ENCODE measurements at places on chromosomes 7 and 10. TPM values are rescaled to one million over a fixed set of nuclear protein-coding genes. Genes with fewer than 3 reads are reported as not detected.

- no peaks in the 10 kb centered on the region for H3K27me3 ChIP-seq
- H3K4me3 ChIP-seq = no peak overlapping the region
- no peaks in the 10 kb centered on the region for H3K36me3 ChIP-seq
- H3K4me1 ChIP-seq = no peaks in the 10 kb centered on the region
Observed at GRCh38 chr7:14144538-14144937, 155.1 kb upstream of the ETV1 start.

DNA sequence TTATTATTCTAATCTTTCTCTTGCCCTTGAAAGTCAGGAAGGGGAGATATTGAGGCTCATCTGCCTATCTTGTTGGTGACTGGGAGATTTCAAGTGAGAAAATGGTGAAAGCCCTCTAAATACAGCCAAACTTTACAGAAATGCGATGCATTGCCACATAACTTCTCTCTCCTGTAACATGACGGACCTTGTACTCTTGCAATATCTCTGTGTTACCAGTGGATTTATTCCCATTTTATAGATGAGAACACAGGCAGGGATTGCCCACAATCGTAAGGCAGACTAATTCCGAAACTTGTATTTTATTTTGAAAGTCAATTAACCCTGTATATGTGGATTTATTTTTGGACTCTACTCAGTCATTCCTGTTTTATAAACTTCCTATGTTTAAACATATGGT lies 57.3 kb upstream of the MPP7 start:
- H3K4me3 ChIP-seq = no peak overlapping the region
- peaks cover 5% of the 10 kb centered on the region for H3K27me3 ChIP-seq
- no peaks in the 10 kb centered on the region for H3K36me3 ChIP-seq
- H3K4me1 ChIP-seq = peaks cover under 1% of the 10 kb centered on the region

DNA sequence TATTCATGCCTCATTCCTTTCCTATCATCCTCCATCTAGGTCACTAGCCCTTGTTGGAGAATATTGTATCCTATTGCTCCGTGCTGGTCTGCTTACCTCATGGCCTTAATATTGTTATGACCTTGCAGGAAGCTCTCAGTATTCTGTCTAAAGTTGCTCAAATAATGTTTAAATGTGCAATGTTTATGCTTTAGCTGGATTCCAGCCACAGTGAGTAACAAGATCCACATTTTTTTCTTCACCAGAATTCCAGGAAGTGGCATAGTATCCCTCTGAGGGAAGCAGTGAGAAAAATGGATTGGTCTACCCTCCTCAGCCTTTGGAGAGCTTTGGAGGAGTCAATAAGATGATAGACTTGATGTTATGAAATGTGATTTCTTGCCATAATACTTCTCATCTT lies 402.6 kb downstream of the NRG3 start:
- no peaks in the 10 kb centered on the region for H3K27me3 ChIP-seq
- DNase-seq = no peak
- H3K36me3 ChIP-seq = no peaks in the 10 kb centered on the region
- H3K4me1 ChIP-seq = no peaks in the 10 kb centered on the region

DNA sequence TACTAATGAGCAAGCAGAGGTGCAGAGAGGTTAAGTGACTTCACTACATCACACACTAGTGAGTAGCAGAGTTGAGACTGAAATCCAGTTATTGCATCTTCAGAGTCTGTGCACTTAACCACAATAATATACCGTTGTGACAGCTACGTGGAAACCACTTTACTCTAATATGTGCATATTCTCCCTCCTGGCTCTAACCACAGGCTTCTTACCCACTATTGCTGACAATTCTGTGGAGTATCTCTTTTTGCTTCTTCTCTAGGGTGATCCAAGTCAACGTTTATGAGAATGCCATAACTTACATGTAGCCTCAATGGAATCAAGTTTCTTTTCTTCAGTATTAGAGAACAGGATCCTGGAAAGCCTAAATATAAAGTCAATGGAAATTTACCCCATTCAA lies 64.2 kb upstream of the MEOX2 start:
- no peaks in the 10 kb centered on the region for H3K27me3 ChIP-seq
- no peak overlapping the region for H3K27ac ChIP-seq
- H3K4me3 ChIP-seq = no peak overlapping the region
- no peak for DNase-seq
- H3K36me3 ChIP-seq = no peaks in the 10 kb centered on the region

- H3K4me3 ChIP-seq = no peak overlapping the region
- H3K27me3 ChIP-seq = no peaks in the 10 kb centered on the region
- DNase-seq = no peak
Observed at GRCh38 chr7:33539659-33540400, 365.5 kb upstream of the BMPER start.

DNA sequence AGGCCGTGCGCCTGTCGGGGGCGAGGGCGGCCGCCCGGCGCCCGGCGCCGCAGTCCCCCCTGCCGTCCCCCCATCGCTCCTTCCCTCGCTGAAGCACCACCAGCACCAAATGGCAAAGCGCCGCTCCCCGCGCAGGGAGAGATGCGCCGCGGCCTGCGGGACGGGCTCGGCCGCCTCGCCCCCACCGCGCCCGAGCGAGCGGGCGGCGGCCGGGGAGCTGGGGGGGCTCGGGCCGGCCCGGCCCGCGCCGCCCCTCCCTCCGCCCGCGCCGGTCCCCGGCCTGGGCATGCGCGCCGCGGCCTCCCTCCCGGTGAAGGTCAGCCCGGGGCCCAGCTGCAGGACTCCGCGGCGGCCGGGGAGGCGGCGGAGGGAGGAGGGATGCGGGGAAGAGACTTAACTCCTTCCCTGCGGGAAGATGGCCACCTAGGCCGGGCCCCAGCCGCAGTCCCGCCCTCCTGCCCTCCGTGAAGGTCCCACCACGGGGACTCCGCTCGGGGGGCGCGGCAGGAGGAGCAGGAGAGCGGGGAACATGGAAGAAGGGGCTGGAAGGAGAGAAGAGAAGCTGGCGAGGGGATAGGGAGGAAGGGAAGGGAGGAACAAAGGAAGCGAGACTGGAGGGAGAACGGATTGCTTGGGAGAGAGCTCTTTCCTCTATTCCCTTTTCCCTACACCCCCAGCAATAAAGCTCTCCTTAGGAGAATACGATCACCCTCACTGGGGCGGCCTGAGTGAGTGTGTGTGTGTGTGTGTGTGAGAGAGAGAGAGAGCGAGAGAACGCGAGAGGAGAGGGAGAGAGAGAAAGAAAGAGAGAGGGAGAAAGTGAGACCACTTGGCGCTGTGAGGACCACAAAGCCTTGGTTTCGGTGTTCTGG lies 3.4 kb upstream of the SMARCD3 start:
- H3K4me3 ChIP-seq = peak overlapping the region; percentile 68
- peaks cover 37% of the 10 kb centered on the region for H3K4me1 ChIP-seq
- no peak overlapping the region for H3K27ac ChIP-seq
- DNase-seq = peak; percentile 48
- peaks cover 59% of the 10 kb centered on the region for H3K27me3 ChIP-seq
- H3K36me3 ChIP-seq = no peaks in the 10 kb centered on the region

GRCh38 chr7:121544726-121545125 lies 148.6 kb upstream of the FAM3C start:
- DNase-seq = no peak
- no peaks in the 10 kb centered on the region for H3K36me3 ChIP-seq
- H3K4me1 ChIP-seq = peaks cover 10% of the 10 kb centered on the region
- H3K27me3 ChIP-seq = no peaks in the 10 kb centered on the region
- H3K4me3 ChIP-seq = no peak overlapping the region

- H3K27ac ChIP-seq = no peak overlapping the region
- H3K4me3 ChIP-seq = no peak overlapping the region
- H3K27me3 ChIP-seq = peaks cover 31% of the 10 kb centered on the region
- H3K36me3 ChIP-seq = no peaks in the 10 kb centered on the region
- DNase-seq = no peak
- no peaks in the 10 kb centered on the region for H3K4me1 ChIP-seq
Observed at GRCh38 chr7:131908714-131909113, 352.3 kb upstream of the PODXL start.

DNA sequence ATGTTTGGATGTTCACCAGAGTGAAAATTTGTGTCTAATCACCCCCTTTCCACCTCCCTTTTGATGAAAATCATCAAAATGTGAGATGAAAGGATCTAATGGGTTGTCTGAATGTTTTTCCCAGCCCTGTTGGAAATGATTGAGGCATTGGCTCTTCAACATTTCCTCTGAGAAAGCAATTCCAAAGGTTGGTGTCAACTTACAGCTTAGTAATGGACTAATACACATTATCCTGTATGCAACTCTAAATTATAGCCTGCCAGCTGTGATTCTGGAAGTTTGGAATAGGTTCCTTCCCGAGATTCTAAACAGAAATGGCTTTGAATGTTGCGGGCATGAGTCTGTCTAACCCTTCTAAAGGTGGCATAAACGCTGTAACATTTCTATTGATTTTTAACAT lies 152.9 kb downstream of the DYNC1I1 start:
- no peak overlapping the region for H3K27ac ChIP-seq
- H3K4me3 ChIP-seq = no peak overlapping the region
- H3K36me3 ChIP-seq = no peaks in the 10 kb centered on the region

DNA sequence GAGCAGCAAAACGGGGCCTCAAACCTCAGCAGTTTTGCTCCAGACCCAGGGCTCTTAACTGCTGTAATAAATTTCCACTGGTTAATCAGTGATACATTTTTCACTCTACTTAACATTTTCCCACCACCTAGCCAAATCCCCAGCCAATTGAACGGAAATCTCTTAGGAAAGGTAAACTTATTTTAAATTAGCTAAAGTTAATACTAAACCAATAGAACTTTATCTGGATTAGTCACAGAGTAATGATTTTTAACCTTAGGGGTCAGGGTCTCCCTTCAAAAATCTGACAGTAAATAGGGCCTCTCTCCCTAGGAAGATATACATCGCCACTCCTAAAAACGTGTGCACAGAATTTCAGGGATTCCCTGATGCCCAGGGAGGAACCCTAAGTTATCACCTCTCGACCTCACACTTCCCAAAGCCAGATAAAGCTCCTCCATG lies 87.4 kb upstream of the KMT2E start:
- no peaks in the 10 kb centered on the region for H3K36me3 ChIP-seq
- H3K4me3 ChIP-seq = no peak overlapping the region
- H3K4me1 ChIP-seq = peaks cover 29% of the 10 kb centered on the region
- no peaks in the 10 kb centered on the region for H3K27me3 ChIP-seq
- no peak for DNase-seq
- no peak overlapping the region for H3K27ac ChIP-seq

- H3K27ac ChIP-seq = no peak overlapping the region
- H3K36me3 ChIP-seq = no peaks in the 10 kb centered on the region
- no peak for DNase-seq
- no peaks in the 10 kb centered on the region for H3K4me1 ChIP-seq
Observed at GRCh38 chr10:132202070-132202970, 15.6 kb downstream of the DPYSL4 start.

DNA sequence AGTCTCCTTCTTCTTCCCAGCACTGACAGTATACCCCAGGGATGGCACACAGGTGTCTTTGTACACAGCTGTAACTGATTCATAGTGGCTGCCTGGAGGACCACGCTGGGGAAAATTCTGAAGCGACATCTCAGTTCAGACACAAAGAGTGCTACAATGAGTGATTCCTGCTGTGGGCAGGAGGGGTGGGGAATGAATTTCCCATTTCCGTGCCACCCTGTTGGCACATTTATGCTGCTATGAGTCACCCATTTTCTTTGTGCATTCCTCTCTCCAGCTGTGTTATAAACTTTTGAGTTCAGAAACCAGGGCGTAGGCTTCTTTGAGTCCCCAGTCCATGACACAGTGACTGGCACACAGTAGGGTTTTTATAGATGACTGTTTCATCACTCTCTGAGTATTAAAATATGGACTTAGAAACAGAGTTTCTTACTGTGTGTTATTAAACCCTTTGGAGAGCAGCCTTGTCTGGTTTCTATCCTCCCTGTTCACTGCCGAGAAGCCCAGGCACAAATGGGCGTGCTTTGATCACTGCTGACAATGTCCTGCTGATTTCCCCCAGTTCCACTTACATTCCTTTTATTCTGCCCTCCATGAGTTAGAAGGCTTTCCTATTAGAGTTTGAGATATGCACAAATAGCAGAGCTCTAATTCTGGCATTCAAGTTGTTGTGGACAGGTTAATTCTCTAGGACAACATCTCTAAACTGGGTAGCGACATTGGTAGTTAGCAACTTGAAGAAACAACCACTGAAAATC lies 24.0 kb upstream of the NPS start:
- H3K36me3 ChIP-seq = no peaks in the 10 kb centered on the region
- no peak overlapping the region for H3K27ac ChIP-seq
- no peak overlapping the region for H3K4me3 ChIP-seq
- no peaks in the 10 kb centered on the region for H3K27me3 ChIP-seq

- H3K27ac ChIP-seq = no peak overlapping the region
- H3K36me3 ChIP-seq = no peaks in the 10 kb centered on the region
Observed at GRCh38 chr7:84013616-84014240, 180.9 kb downstream of the SEMA3A start.

- no peak within 1 kb of the TSS for H3K27ac ChIP-seq
- H3K4me3 ChIP-seq = no peak within 1 kb of the TSS
- peaks cover 7% of the 10 kb centered on the region for H3K4me1 ChIP-seq
Observed at GRCh38 chr7:98617051-98617959, at the start of gene NPTX2. Gene NPTX2, plus strand, starts transcription at chr7:98617285. Its CDS starts 177 bp downstream, at chr7:98617462.

DNA sequence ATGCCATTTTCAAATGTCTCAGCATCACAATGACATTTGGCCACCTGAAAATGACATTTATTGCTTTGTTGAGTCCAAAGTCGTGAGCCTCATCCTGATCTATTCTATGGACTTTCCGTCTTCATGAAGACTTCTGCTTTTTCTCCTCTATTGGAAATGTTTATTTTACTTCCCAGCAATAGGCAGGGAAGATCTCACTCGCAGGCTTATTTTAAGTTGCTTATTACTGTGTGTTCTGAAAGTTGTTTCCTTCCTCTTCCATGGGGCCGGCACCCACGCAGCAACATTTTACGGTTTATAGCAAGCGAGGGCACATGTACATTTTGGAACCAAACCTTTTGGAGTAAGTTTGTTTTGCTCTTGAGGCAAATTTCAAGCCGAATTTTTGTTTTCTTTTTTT lies 221.0 kb upstream of the KLF6 start:
- H3K4me3 ChIP-seq = no peak overlapping the region
- H3K27me3 ChIP-seq = no peaks in the 10 kb centered on the region
- no peak for DNase-seq
- no peak overlapping the region for H3K27ac ChIP-seq
- no peaks in the 10 kb centered on the region for H3K36me3 ChIP-seq
- peaks cover 13% of the 10 kb centered on the region for H3K4me1 ChIP-seq

- no peaks in the 10 kb centered on the region for H3K27me3 ChIP-seq
- peak overlapping the region; percentile 84 for H3K27ac ChIP-seq
- DNase-seq = peak; percentile 29
- H3K36me3 ChIP-seq = no peaks in the 10 kb centered on the region
- H3K4me1 ChIP-seq = peaks cover 52% of the 10 kb centered on the region
- peak overlapping the region; percentile 74 for H3K4me3 ChIP-seq
Observed at GRCh38 chr10:3811291-3811870, 26.4 kb upstream of the KLF6 start.

- H3K36me3 ChIP-seq = peaks cover 19% of the 10 kb centered on the region
- no peak for DNase-seq
- H3K4me3 ChIP-seq = no peak overlapping the region
- H3K27ac ChIP-seq = no peak overlapping the region
- no peaks in the 10 kb centered on the region for H3K27me3 ChIP-seq
Observed at GRCh38 chr10:7933262-7933661, 115.0 kb downstream of the TAF3 start.

SH2D4B gene
- total RNA-seq = 0.07 TPM

KLF14 gene
- total RNA-seq = 0.10 TPM

PLXNA4 gene
- total RNA-seq = 0.02 TPM

SPDYE8 gene
- not detected for total RNA-seq

FAM53B gene
- total RNA-seq = 70.9 TPM

EBF3 gene
- not detected for total RNA-seq

PIK3CG gene
- total RNA-seq = 62.0 TPM

NXPH1 gene
- not detected for total RNA-seq

Data from activated B cell treated with CpG ODN at 0.5 μM for 24 hours (primary cell).